Activated CD4-positive, alpha-beta T cell treated with anti-CD3 and anti-CD28 coated beads for 1 hour (primary cell): ENCODE measurements at places on chromosomes 2 and 18.

- no peak for DNase-seq
Measured at GRCh38 chr18:76889091-76889699, 66.8 kb downstream of the ZNF236 start.

- no peak for DNase-seq
Measured at GRCh38 chr2:12270876-12271588, 445.7 kb upstream of the TRIB2 start.

DNA sequence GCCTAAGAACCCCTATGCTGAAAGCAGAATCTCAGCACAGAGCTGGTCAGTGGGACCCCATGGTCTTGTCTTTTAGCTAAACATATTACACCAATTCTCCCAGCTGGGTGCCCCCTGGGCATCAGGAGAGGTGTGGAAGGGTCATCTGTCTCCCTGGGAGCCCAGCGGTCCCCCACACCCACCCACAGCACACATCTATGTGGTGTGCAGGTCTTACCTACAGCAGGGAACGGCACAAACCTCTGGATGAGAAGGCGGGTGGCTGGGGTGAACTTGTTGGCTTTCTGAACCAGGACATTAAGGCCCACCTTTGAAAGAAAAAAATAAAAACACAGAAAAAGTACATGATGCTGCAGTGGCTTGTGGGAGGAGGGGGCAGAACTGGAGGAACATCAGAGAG, 70.7 kb downstream of the EMX1 start:
- DNase-seq: no peak

DNA sequence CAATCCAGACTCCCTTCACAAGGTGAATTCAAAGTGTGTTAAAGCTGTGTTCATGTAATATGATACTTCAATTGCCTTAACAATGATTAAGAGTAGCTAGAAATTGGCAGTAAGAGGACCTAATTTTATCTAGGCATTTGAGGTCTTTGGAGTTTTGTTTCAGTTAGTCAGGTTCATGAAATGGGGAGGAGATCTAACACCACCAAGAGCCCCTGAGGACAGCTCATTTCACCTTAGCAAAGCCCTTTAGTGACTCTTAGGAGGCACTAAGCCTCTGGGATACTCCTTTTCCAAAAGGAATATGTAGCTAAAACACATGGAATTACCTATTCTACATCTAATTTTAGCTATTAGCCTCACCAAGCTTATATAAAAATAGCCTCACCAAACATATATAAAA, 716.5 kb upstream of the RAB6C start:
- no peak for DNase-seq

DNA sequence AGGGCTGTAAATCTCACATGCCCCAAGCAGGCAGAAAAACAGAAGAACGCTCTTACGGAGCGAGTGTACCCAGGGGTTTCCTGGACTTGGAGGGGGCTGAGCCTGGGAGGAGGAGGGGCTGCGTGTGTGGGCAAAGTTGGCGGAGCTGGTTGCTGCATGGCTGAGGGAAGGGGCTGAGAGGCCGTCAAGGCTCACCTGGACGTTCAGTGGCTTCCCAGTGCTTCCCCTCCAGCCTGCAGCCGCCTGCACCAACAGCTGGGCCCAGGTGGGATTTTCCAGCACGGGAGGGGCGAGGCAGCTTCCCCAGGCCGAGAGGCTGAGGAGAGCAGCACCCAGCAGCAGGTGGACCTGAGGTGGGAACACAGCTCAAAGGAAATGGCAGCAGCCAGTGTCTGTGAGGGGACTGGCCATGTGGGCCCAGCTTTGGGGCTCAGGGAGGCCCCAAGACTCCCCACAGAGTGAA, 70.6 kb upstream of the CTDP1 start:
- no peak for DNase-seq

DNA sequence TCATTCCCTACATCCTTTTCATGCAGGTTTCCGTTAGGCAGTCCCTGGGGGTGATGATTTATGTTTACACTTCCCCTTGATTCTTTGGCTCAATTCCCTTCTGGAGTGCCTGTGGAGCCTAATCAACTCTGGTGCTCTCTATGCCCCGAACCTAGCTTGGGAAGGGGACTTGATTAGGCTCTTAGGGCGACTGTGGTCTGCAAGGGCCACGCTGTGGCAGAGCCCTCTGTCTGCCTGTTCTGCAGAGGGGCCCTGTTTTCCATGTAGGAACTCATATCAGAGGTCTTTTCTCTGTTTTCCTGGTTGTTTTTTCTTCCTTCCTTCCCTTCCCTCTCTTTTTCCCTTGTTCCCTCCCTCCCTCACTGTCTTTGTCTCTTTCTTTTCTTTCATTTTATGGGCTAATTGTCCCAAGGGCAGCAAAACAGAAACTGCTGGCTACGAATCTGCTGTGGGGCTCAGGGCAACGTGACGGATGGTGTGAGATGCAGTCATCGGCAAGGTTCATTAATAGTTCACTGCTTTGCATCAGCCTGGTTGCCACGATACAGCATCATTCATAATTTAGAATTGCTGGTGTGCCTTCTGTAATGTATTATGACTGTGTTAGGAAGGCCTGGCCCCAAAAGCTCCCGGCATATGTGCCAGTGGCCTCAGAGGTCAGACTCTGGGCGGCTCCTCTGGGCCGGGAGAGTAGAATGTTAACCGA, 134.5 kb downstream of the NAPG start:
- no peak for DNase-seq

- DNase-seq: no peak
Measured at GRCh38 chr2:23554054-23554697, 169.2 kb downstream of the KLHL29 start.

DNA sequence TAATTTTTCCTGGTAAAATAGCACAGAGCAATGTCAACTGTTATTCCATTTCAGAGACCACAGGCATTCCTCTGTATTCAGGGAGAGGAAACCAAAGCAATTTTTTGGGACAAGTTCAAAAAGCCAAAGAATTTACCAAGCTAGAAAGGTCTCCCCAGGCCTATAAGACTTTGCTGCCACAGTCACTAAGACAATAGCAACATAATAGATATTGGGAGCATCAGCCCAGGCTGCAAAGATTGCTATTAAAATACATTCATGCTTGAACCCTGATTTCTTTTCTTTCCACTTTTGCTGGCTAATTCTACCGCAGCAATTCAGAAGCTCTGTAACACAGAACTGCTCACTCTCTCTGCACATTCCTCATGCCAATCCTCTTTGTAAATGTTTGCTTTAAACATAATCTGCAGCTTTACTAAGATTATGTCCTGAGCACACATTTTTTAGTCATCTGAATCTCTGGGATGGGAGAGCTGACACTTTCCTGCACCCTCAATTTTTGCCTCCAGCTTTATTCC, 76.3 kb downstream of the CLHC1 start:
- DNase-seq: no peak

- no peak for DNase-seq
Measured at GRCh38 chr2:64122358-64122757, 21.9 kb downstream of the PELI1 start.

GRCh38 chr2:132404056-132404455, 12.5 kb upstream of the GPR39 start:
- DNase-seq: no peak

DNA sequence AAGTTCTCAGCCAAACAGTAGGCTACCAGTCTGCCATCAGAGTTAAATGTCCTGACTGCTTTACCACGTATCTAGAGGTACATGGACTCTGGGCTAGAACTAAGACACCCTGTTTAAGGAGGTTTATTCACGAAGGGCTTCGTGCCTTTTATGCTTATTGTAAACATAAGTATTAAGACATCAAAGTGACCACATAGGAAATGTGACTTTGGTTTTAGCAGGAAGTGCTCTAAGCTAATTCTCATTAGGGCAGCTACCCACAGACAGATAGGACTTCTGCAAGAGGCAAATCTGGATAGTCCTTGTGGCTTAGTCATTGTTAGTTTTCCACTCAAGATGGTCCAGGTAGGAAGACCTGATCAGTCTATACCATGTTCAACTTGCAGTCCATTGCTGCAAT, 233.3 kb upstream of the MGAT5 start:
- no peak for DNase-seq

- peak; percentile 59 for DNase-seq
Measured at GRCh38 chr2:26745609-26746327, 18.3 kb upstream of the SLC35F6 start.

- no peak for DNase-seq
Measured at GRCh38 chr2:26579025-26579722, 62.0 kb downstream of the CIB4 start.

DNA sequence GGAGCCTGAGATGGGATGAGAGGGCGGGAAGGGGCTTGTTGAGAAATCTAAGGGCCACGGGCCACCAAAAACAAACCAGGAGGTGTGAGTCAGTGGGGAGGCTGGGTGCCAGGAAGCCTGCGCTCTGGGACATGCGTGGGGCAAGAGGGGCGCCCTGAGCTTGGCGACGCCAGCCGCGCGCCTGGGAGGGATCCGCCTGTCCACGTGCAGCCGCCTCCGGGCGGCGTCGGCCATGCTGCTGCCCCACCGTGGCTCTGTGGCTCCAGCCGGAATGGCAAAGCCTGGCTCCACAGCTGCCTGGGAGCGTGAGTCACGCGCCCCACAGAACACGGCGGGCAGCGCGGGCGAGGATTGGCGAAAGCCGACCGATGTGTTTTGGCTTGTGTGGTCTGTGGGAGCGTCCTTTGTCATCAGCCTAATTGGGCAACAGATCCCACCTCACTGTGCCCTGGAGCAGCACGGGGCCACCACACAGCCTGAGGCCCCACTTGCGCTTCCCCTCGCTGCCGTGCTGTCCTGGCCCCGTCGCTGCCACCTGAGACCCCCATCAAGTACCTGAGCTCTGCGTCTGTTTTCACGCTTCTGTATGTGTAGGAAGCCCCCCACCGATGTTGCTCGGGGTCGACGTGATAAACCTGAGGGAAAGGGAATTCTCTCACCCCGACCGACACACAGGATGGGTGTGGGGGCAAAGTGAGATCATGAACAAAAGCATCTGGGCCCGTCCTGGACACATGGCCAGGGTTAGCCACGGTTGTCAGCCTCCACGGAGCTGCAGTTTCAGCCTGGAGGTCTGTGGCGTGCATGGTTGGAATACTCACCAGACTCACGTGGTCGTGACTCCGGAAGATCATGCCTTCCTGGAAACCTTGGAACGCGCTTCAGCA, 80.5 kb downstream of the NFATC1 start:
- DNase-seq: no peak

DNA sequence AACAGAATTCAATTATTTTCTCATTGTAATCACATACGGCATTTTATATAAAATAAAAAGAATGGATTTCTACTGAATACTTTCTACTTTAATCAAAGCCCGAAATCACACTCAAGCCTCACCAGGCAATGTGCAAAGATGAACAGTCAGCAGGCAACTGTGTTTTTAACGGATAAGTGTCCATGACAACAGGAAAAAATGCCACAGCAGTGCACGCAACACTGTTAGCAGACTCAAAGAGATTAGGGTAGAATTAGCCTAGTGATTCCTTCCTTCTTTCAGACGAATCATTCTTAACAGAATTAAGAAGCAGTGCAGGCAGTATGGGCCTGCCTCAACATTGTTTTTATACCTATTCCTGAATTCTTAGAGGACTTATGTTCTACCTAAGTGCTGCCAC, 135.6 kb downstream of the CDH2 start:
- no peak for DNase-seq

DNA sequence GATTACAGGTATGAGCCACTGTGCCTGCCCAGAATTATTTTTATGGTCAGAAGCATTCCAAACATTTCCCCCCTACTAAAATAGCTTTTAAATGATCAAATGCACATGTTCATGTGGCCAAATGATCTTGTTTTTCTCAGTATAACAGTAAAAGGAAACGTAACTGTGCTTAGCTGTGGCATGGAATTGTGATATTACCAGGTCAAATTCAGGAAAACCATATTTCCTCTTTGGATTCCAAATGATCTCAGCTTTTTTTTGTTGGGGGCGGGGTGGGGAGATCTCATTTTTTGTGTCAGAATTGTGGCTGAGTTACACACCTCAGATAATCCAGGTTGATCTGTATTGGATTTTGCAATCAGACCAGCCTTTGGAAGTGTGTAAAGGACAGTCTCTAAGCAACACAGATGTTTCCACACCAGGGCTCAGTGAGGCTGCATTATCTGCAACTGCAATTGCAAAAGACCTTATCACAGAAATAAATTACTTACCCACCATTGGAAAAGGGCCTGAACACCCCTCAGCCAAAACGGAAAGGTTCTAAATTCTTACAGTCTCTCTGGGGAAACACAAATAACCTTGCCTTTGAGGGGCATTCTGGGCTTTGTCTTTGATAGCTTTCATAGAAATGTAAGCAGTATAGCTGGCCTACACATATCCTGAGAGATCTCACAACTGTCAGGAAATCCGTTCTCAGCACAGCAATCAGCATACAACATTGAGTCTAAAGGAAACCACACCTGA, 8.4 kb downstream of the CASP10 start:
- DNase-seq: no peak

GRCh38 chr2:190090148-190090547, 27.6 kb upstream of the MSTN start:
- no peak for DNase-seq

DNA sequence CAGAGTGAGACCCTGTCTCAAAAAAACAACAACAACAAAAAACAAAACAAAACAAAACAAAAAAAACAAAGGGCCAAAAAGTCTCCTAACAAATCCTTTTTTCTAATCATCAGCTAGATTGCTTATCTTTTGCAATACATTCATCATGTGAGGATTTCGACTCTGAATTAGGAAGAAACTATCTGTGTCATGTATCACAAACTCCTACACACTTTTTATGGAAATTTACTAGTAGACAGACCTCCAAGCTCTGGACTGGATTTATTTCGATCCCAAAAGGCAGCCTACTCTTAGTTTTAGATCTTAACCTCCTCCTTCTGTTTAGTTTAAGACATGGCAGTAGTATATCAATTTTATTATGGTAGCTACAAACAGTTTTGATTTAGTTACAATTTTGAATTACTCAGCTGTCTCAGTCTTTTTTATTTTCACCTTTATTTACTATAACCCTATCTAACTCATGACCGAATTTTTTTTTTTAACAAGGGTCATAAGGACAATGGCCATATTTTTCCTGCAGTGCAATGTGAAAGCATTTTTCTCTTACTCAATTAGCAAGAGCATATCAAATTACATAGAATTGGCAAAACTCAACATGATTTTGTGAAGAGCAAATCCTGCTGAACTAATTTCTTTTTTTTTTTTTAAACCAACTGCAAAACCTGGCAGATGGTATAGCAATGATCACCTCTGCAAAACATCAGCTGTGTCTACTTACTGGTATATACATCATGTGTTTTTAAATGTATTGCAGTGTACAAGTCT, 10.7 kb upstream of the CCDC88A start:
- no peak for DNase-seq
